Naive thymus-derived CD8-positive, alpha-beta T cell (primary cell): ENCODE measurements at places on chromosomes 13 and 19.
A peak's percentile ranks its signal among the peaks of the same experiment; 100 is the strongest.

- DNase-seq = no peak
Measured at GRCh38 chr13:43883631-43884030, 3.9 kb downstream of the LACC1 start.

- no peak for DNase-seq
Measured at GRCh38 chr13:50382511-50382910, 367.3 kb downstream of the KCNRG start.

- no peak for DNase-seq
Measured at GRCh38 chr19:7534531-7535046, 928 bp upstream of the PNPLA6 start.

DNA sequence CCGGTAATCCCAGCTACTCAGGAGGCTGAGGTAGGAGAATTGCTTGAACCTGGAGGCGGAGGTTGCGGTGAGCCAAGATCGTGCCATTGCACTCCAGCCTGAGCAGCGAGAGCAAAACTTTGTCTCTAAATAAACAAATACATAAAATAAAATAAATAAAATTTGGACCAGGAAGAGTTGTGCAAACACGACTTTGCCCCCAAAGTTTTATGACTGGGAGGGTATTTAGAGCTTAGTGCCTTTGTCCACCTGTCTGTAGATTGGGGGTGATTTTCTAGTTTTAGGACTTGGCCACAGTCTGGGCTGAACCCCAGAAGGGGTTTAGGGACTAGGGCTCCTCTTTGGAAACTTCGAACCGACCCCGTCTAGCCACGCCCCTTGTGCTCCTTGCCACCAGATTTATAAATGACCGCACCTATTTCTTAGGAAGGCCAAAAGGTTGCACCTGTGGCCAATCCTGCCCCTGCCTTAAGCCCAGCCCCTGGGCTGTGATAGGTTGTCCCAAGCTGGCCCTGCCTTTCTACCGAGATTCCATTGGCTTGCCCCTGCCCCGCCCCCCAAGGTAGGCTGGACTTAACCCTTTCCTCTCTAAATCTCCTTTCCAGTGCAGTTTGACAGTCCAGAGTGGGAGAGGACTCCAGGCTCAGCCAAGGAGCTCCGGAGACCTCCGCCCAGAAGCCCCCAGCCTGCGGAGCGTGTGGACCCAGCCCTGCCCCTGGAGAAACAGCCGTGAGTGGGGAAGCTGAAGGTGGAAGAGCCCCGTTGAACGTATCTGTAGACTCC, 5.3 kb downstream of the SHD start:
- DNase-seq = no peak

DNA sequence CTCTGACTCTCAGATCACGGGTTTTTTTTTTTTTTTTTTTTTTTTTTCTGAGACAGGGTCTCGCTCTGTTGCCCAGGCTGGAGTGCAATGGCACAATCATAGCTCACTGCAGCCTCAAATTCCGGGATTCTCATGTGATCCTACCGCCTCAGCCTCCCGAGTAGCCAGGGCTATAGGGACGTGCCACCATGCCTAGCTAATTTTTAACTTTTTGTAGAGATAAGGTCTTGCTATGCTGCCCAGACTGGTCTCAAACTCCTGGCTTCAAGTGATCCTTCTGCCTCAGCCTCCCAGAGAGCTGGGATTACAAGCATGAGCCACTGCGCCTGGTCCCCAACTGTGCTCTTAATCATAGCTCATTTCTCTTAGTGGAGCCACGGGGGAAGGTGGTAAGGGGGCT, 4.6 kb upstream of the GRAMD1A start:
- no peak for DNase-seq

GRCh38 chr19:8305798-8306197, 2.4 kb downstream of the CD320 start:
- DNase-seq = no peak

- peak; percentile 16 for DNase-seq
Measured at GRCh38 chr19:45815481-45816216, 541 bp upstream of the RSPH6A start.
